ENCODE measurements at places on chromosomes 6 and 20. TPM values are rescaled to one million over a fixed set of nuclear protein-coding genes. Genes with fewer than 3 reads are reported as not detected.

CNBD2 gene
- total RNA-seq, result 2.2 TPM

- DNase-seq, result no peak
Measured at GRCh38 chr6:170238741-170239565, 51.9 kb downstream of the DLL1 start.

DNA sequence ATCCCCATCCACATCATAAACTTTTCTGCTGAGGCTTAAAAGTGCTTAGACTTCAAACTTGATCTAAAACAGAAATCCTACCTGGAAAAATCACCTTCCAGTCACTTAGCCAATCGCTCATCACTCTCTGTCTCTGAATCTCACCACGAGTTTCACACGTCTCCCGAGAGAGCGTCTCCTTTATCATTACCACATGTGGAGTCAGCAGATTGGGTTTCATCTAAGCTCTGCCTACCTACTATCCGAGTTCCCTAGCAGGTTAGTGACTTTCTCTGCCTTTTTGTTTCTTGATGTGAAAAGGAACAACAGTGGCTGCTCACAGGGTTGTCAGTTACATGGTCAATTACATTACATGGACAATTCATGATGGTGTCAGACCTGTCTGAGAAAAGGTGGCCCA is 286.2 kb downstream of the ESR1 start:
- DNase-seq, result no peak

DNA sequence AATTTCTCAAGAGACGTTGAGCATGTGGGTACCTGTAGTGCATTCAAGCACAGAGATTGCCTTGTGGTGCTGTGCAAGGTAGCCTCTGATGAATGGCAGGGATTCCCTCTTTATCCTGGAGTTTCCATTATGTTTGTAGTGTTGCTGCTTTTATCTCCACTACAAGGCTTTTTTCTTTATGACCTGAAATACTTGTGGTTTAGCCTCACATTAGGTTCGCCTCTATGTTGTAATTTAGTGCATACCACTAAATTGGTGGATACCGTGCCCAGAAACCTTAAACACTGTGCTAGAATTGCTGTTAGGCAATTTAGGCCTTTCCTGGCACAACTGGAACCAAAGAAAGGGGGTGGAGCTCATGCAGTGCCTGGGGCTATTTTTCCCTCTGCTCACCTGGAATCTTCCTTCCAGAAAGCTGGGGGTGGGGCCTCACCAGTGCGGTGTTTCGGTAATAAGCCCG is 76.8 kb downstream of the NCOA7 start:
- DNase-seq, result peak; percentile 89

GRCh38 chr6:6729971-6730370 is 141.5 kb downstream of the LY86 start:
- no peak for DNase-seq

GRCh38 chr20:38715646-38716045 is 8.6 kb upstream of the SLC32A1 start:
- no peak for DNase-seq

DNA sequence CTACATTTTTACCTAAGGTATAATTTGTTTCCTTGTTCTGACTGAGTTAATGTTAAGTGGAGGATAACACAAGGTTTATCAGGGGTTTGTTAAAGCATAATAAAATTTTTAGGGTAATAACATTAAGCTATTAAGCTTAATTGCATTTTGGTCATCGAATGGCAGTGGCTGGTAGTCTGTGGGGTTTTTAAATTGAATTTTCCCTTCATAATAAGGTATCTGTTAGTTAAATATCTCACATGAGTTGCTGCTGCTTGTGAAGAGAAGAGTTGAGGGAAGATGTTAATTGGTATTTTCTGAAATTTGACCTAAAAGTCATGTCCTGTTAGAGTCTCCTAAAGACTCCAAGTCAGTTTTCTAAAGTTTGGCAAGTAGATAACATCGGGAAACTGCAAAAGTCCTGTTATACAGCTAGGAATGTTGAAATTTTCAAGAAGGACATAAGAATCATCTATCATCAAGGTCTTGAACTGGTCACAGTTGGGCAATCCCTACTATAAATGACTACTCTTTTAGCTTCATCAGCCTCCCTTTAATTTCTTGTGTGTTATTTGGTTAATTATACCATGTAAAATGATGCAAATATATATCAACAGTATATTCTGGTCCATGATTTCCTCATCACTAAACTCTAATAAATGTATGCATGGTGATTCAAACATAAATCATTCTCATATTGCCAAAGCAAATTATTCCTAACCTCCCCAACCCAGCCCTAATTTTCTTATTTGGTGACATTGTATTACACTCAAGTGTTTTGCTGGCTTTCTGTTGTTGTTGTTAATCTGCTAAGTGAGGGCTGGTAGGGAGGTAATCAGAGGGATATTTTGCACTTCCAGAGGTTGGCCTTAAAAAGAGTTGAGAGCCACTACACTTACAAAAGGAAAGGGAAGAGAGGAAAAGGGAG is 64.0 kb downstream of the MAP3K5 start:
- DNase-seq, result no peak

- DNase-seq, result no peak
Measured at GRCh38 chr20:39935901-39936300, 753.1 kb downstream of the MAFB start.

- DNase-seq, result no peak
Measured at GRCh38 chr6:6593867-6594468, 5.4 kb downstream of the LY86 start.

BMP7 gene
- total RNA-seq, result 1.8 TPM

NNAT gene
- total RNA-seq, result 82.1 TPM

DNA sequence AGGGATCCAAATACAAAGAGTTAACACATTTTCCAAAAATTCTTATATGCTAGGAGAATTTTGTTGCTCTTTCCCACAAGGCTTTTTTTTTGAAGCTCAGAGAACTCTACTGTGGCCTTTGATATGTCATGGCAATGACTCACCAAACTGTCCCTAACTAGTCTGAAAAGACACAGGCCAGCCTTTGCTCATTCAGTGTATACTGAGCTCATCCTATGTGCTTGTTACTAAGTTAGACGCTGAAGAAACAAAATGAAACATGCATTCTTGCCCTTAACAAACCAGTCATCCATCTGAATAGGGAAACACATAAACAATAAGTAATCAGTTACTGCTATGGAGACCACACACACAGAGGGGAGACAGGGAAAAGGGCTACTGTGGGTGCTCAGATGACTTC is 291.8 kb downstream of the FOXC1 start:
- DNase-seq, result no peak

CCN6 gene
- total RNA-seq, result not detected

DNA sequence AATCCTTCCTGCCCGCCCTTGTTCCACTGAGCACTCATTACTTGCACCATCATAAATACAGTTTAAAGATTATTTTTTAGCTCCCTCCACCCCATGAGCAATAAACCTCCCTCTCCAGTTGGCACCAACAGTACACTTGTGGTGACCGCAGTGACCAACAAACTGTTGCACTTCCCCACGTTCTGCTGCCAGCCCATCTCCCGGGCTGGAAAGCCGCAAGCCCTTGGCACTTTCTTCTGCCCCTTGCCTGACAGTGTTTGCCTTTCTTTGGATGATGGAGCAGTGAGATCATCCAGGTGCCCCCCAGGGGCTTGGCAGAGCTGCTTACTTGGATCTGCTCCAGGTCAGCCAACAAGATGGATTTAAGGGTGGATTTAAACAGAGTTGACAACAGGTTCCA is 21.6 kb downstream of the KCNB1 start:
- DNase-seq, result peak; percentile 76

- peak; percentile 74 for DNase-seq
Measured at GRCh38 chr6:31737991-31738979, 1.5 kb upstream of the MSH5 start.

DNA sequence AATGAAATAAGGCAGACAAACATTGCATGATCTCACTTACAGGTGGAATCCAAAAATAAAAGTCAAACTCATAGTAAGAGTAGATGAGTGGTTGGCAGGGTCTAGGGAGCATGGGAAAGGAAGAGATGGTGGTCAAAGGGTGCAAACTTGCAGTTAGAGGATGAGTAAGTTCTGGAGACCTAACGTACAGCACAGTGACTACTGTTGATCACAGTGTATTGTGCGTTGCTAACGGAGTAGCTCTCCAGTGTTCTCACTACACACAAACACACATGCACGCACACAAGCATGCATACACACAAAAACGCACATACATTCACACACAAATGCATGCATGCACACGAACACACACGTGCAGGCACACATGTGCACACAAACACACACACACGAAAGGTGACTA is 54.9 kb downstream of the LY86 start:
- no peak for DNase-seq

GRCh38 chr6:72175916-72176315 is 289.6 kb downstream of the RIMS1 start:
- DNase-seq, result no peak

ERVFRD-1 gene
- total RNA-seq, result not detected

DNA sequence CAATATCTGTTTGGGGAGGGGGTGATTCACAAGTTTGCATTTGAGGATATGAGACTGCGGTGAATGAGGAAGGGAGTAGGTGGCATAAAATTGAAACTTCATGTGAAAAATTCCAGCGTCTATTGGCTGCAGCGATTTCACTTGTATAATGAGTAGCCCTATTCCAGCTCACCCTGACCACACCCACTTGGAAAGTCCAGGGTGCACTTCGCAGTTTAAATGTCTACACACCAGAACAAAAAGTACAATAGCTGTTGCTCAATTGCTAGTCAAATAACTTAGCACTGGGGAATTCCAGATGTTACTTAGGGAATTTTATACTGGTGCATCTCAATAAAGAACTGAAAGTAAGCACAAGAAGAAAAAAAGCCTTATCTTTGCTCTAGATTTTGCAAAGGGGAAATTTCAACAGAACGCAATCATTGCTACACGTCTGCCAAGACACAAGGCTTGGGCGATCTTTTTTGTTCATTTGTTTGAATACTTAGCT is 6.3 kb downstream of the TNFAIP3 start:
- peak; percentile 85 for DNase-seq

BTN1A1 gene
- total RNA-seq, result not detected

EFCAB8 gene
- 0.32 TPM for total RNA-seq

GRCh38 chr6:116511424-116512110 is at the start of gene CALHM5:
Gene CALHM5 (plus strand): TSS chr6:116511639. CDS start chr6:116511697, 58 bp downstream.
- no peak for DNase-seq

CDSN gene
- total RNA-seq, result not detected

- peak; percentile 83 for DNase-seq
Measured at GRCh38 chr20:2102585-2103460, 1.2 kb downstream of the STK35 start.

Measured in breast epithelium (tissue), 4 donors.